Caudate nucleus (tissue), 63 donors: ENCODE measurements at places on chromosomes 4 and X.

DNA sequence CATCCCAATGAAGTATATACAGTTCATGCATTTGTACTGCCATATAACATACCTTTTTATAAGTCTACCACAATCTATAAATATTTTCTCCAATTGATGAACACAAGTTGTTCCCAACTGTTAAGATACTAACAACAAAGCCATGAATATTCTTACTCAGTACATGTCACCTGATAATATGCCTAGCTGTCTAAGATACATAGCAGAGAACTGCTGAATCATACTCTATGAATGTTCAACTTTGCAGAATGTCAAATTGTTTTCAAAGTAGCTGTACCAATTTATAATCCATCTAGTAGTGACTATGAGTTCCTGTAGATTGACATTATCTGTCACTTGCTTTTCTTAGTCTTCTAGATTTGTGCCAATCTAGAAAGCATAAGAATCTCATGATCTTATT is 84.9 kb downstream of the RAB28 start:
- DNase-seq = no peak

- no peak for DNase-seq
Observed at GRCh38 chr4:154911608-154912098, 130.6 kb downstream of the RBM46 start.

DNA sequence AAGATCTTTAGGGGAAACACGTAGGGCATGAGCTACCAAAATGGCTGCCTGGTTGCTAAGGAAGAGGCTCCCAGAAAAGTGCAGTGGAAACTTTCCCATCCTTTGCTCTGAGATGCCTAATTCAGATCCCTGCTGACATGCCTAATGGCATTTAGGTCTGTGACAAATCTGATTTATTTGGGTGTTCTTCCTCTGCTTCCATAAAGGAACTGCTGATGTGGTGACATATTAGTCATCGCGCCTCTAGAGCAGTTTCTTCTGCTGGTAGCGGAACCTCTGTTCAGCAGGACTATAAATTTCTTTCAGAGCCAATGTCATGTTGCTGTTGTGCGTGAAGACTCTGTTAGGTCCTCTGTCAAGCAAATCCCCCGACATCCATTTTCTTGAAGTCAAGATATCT is 310.0 kb downstream of the PDHA2 start:
- DNase-seq = no peak

DNA sequence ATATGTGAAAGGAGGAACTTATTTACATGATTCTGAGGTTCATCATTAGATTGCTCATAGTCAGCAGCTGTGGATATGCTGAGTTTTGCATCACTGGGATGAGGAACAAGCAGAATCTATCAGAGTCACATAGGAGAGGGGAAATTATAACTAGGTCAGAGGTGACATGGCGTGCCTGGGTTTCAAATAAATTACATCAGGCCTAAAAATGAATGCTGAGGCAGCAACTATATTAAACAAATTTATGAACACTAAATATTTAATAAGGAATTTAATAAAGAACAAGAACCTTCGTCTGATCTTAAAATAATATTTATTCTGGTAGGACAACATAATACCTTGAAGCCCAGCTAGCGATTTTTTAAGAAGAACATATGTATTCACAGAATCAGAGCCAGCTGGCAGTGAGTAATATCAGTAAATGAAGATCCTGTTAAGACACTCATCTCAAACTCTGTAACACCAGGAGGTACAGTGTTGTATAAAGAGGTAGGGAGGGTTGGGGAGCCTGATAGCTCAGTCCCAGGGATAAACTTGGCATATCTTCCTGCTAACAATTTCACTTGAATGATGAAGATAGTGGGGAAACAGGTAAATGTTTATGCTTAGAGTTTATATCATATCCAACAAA is 60.9 kb upstream of the HS3ST1 start:
- no peak for DNase-seq

DNA sequence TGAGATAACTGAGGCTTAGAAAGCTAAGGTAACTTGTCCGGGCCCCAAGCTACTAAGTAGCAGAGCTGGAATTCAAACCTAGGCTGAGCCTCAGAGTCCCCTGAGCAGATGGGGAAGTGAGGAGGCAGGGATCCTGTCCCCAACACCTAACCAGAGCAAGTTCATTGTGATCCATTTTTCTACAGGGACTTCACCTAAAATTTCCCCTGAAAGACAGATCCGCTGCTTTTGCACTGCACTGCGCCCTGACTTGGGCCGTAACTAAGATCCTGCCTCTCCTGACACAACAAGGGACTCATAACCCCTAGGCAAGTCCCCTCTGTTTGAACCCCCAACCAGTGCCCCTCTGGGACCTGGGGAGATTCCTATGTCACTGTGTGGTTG is 25.6 kb upstream of the MTM1 start:
- no peak for DNase-seq

GRCh38 chrX:139965421-139965820 is at the start of gene CXorf66:
TSS of gene CXorf66 (minus strand) at chrX:139965521. CDS start at chrX:139965496, 25 bp downstream.
- DNase-seq = no peak

DNA sequence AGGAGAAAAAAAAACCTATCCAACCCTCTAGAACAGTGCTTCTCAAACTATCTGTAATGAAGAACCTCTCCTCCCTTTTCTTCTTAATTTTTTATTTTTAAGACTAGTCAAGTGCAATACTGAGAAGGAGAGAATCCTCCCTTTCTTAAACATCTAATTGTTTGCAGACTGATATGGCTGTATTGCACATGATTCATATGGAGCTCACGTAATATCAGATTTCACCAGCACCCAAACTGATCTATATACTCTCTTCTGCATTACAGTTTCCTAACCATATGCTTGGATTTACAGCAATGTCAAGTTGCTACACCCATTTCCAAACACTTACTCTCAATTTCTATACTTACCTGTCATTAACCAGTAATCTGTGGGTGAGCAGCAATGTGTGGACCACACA is 9.5 kb downstream of the PRMT9 start:
- DNase-seq = no peak

- DNase-seq = no peak
Observed at GRCh38 chr4:114472269-114473032, 126.2 kb upstream of the UGT8 start.
